ENCODE measurements at places on chromosomes 3 and 15.

DNA sequence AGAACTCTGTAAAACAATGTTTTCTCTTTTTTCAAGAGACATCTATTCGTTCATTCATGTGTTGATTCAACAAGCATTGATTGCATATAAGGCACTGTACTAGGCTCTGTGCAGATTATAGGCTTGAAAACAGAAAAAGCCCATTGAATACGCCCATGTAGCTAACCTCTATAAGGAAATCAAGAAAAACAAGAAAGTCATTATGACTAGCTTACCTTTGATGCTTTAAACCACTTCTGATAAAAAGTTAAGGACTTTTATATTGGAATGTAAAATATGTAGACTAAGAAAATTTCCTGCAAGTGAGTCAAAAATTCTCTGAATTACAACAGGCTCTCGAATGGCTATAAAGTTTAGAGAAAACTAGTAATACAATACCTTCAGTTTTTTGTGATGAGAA lies 92.5 kb downstream of the BDH1 start:
- DNase-seq, result no peak

GRCh38 chr15:66858423-66859207 lies 156.6 kb downstream of the SMAD6 start:
- no peak for DNase-seq

DNA sequence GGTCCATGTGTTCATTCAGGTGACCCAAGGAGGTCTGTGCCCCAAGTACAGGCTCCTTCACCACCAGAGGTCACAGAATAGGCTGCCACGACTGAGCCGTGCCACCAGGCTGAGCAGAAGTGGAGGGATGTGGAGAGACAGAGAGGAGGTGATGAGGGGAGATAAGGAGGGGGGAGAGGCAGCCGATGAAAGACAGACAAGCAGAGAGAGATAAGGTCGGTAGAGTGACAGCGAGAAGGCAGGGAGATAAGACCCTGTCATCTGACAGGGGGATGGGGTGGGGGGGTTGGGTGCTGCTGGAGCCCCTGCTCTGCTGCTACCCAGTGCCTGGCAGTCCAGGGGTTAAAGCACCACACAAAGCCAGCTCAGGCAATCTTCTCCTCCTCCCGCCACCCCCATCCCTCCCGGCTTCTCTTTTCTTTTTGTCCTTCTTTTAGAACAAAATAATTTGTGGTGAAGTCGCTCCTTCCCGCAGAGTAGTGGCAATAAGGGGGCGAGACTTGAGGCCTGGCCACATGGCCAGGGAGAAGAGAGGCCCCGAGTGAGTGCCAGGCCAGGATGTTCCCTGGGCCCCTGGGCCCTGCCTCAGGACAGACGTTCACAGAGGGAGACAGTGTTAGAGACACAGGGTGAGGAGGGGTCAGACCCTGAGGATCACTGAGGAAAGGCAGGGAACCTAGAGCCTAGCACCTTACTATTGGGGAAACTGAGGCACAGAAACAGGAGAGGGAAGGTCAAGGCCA lies 67.9 kb downstream of the CACNA2D2 start:
- DNase-seq, result no peak

GRCh38 chr3:127276396-127276795 lies 11.4 kb downstream of the PRR20G start:
- DNase-seq, result no peak

DNA sequence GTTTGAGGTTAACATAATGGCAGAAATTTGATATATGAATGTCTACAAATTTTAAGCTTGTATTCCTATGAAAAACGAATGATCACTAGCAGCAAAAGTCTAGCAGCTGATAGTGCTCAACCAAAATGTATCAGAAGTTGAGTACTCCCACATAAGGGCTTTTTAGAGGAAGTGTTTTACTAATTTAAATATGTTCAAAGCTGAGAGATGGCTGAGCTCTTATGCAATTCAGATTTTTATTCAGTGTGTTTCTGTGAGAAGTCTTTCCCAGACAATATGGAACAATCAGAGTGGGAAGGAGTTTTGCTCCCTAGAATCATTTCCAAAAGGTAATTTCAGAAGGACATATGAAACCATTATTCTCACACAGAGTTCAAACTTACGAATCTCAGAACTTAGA lies 327.0 kb downstream of the ZPLD1 start:
- DNase-seq, result no peak
